ENCODE measurements at places on chromosomes 12 and 14. TPM values are rescaled to one million over a fixed set of nuclear protein-coding genes. Genes with fewer than 3 reads are reported as not detected.

Gene ABCD2
- 5.8 TPM for total RNA-seq

DNA sequence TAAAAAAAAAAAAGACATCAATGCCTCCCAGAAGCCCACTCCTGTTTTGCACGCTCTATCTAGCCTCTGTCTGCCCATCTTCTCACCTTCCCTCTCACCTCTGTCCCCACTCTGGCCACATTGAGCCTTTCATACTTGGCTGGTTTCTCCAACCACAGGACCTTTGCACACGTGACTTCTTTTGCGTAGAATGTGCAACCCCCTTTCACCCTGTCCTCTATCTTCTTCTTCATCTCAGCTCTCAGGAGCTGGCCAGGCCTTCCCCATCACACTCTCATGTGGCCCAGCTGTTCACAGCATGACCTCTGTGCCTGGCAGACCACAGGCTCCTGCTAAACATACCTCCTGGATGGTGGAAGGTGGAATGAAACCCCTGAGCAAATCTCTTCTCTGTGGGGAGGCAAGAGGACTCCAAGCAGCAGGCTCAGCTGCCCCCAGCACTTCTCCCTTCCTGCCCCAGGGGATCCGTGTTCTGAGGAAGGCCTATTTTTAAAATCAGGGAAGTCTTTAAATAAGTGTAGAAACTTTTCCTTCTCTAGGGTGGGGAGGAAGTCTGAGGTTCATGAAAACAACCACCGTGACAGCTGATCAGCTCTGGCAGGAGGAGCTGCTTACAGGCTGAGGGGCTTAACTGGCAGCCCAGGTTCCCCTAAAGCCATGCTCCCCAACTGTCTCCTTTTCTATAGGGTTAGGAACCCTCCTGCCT is 11.6 kb downstream of the HVCN1 start:
- DNase-seq = no peak

Gene KLRC2
- 0.39 TPM for total RNA-seq

DNA sequence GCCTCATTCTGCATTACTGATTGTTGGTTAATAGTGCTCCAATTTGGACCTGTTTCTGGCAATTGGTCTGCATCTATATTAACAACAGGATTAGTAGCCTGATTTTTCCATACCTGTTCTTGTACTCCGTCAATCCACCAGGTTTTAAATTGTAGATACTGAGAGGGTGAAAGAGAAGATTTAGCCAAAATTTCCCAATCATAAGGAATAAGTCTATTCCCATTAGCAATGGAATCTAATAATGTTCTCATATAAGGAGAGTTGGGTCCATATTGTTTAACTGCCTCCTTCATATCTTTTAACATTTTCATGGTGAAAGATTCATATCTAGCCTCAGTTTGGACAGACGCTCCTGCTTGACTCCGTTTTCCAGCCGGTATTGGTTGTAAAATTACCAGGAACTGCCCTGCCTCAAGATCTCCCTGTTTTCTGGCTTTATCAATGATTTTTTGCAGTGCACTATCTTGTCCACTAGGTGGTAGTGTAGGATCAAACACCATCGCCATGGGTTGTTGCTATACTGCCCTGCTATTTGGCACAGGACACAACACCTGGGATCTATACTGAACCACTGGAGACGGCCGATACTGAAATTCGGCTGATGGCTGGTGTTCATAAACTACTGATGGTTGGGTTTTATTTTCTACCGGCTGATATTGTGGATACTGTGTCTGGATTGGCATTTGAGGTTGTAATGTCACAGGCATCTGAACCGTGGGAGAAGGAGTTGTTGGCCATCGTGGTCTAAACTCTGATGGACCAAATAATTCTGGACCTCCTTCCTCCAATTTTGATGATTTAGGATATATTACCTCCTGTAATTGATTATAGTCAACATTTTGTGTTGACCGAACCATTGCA is 25.2 kb downstream of the DHRS4L2 start:
- DNase-seq = peak; percentile 51

DNA sequence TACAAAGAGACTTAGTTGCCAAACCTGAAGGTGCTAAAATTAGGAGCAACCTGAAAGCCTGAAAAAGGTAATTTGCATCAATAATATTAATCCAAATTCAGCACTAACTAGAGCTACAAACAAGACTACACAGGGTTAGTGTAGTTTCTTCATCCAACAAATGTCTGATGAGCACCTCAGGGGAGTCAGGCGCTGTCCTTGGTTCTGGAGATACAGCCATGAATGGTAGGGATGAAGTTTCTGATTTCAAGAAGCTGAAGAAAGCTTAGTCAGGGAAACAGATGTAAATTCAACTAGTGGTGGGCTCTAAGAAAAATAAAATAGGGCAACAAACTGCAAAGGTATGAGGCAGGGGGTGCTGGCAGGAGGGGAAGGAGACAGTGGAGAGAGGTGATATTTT is 266.3 kb downstream of the GLT1D1 start:
- DNase-seq = no peak

DNA sequence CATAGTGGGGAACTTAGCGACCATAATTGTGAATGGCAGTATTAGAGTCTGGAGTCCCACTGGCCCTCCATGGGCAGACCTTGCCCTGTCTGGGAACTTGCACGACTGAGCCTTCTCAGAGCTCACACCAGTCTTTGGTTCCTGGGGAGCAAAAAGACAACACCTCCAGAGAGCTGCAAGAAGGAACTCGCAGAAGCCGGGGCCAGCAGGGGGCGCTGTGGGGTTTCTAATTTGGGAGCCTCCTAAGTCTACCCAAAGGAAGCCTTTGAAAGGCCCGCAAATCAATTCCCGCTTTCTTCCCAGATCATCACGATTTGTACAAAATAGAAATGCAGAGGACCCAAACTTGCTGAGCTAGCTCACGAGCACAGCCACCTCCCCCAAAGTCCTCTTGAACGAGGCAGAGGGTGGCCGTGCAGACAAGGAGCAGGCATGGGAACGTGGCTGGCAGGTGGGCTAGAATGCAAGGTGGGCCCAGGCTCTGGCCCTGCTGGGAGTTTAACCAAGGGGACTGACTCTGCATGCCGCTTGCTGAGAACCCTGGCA is 46.3 kb upstream of the FBXO21 start:
- peak; percentile 60 for DNase-seq

DNA sequence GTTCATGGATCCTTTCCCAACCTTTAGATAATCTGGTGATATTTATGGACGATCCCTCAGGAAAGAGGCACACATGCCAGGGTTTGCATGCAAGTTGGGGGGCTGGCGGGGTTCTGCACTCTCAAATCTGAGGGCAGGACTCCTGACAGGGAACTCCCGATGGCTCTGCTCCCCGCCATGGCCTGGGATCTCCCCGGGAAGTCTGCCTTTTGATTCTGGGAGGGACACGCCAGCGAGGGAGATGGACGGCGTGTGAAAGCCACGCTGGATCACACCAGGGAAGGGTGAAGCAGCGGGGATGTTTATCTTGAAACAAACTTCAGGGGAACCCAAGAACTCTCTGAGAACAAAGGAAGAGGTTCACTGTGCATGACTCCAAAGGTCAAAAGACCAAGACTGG is 43.6 kb downstream of the LGMN start:
- no peak for DNase-seq

DNA sequence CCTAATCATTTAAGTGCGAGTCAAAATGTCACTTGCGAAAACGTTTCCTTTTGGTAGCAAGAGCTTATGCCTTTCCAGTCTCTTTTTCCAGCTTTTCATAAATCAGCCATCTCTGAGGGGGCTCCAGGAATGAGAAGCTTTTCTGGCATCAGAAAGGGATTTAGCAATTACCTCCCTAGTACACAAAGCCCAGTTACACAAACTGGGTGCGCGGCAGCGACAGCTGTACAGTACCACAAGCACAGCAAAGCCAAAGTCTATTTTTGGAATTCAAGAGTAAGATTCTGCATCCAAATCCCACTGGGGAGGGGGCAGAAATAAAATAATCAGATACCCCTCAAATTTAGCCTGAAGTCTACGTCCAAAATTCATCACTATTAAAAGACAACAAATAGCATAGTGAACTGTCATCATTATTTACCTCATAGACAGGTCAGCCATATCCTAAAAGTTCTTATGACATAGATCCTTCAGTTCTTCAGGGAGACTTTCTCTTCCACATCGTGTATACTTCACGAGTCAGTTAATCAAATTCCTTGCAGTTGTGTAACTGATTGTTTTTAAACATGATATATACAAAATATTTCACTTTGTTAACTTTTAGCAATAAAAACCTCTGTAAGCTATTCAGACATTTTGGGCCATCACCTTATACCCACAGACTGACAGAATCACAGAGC is 150.8 kb downstream of the TTC7B start:
- DNase-seq = no peak

Gene HOXC12
- total RNA-seq = not detected

DNA sequence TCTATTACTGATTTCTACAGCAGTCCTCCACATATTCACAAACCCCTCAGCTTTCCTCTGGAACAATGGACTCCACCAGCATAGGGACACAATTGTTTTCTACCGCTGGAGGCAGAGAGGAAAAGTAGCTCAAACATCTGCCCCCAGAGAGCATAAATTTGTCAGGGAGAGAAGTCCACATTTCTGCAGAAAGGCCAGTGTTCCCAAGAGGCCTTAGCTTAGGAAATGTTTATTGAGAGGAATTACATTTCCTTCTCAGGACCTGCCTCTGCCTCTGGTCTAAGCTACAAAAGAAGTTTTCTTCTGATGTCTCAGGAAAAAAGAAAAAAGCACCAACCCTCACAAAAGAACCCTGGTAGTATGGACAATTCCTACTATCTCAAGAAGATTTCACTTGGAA is 217.8 kb upstream of the BMP4 start:
- no peak for DNase-seq

DNA sequence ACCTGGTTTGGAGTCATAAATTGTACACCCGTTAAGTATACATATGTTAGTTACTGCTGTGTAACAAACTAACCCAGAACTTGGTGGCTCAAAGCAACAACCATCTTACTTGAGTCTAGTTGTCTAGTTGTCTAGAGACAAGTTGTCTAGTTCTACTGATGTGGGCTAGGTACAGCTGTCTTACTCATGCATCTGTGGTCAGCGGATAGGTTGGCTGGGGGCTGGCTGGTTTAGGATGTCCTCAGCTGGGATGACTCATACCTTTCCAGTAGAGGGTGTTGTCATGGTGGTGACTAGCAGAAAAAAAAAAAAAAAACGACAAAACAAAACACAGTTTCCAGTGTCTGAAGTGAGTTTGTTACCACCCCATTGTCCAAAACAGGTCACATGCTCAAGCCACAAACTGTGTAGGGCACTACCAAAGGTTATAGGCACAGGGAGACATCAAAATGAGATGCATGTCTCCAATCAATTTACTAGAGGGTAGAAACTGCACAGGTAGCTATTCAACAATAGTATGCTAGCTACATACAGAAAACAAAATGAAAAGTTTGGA is 680.3 kb downstream of the MED13L start:
- DNase-seq = no peak

- DNase-seq = no peak
Measured at GRCh38 chr14:103109535-103110441, 13.5 kb upstream of the TNFAIP2 start.

DNA sequence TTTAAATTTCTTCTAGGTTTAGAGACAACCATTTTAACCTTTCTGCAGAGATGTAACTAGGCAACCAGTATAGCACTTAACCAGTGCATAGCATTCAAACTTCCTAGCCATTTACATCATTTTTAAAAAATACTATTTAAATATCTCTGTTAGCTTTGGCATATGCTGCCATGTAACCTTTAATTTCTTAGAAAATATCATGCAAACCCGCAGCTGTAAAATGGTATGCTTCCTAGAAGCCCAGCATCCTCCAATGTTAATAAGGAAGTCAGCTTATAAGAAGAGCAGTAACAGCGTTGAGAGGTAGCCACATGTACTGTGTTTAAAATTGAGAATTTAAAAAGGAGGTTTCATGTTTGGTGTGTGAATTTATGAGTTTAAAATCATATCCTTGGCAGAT is 22.8 kb downstream of the GNG2 start:
- no peak for DNase-seq

GRCh38 chr14:71591231-71591630 is 341.0 kb upstream of the RGS6 start:
- no peak for DNase-seq

DNA sequence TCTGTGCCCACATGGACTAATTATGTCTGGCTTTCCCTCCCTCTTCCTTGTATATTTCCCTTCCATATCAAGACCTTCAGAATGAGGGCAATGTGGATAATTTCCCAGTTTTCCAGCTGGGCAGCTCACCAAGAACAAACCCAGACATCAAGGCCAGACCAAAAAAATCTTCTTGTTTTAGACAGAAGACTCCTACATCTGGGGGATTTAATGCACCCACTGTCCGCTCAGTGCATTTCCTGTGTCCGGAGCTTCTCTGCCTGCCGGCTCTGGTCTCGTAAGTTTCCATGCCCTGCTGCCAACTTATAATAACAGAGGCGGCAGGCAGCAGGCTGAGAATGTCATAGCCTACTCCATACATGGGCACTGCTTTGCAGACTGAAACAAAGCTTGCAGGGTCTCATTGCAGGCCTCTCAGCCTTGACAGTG is 207.2 kb upstream of the BCL2L14 start:
- no peak for DNase-seq

Gene ADAM21
- total RNA-seq = not detected

- DNase-seq = no peak
Measured at GRCh38 chr14:42011221-42011620, 404.5 kb downstream of the LRFN5 start.

GRCh38 chr14:100312877-100313400 is 6.7 kb upstream of the SLC25A29 start:
- no peak for DNase-seq

Gene HOXC6
- not detected for total RNA-seq

Gene GZMB
- 4,741 TPM for total RNA-seq

Gene P2RX2
- not detected for total RNA-seq

Gene RIMBP2
- not detected for total RNA-seq

- DNase-seq = no peak
Measured at GRCh38 chr14:34029921-34030334, 79.1 kb upstream of the EGLN3 start.

Gene MYF5
- total RNA-seq = not detected

DNA sequence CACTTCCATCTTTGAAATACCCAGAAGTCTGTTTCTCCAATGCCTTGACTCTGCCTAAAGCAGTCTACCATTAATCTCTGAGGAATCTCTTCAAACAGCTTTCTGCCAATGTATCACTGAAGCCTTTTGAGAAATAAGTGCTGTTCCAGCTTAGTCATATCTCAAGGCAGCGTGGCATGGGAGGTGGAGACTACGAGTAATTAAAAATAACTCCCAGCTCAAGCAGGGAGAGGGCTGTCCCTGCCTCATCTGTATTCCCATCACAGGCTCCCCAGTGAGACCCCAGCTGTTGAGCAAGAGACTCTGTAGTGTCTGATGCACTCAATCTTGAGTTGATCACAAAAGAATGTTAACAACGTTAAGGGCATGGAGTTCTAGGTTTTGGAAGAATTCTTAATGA is 700.6 kb downstream of the DIO2 start:
- DNase-seq = no peak

GRCh38 chr14:33979613-33980276 is 28.9 kb upstream of the EGLN3 start:
- DNase-seq = no peak

DNA sequence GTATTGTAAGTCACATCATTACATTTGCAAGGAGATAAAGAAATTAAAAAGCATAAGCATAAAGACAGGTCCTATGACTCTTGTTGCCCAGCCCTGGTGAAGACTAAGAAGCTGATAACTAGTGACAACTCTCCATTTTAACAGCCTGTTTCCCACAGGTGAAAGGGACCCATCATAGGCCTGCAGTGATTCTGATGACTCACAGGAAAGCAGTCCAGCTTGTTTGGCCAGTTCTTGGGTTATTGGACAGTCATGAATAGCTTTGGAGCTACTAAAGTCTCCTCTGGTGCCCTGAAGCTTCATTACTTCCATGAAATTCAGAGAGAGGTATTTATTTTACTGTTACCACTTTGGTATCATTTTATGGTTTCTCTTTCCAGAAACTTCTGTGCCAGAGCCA is 55.5 kb upstream of the DYRK2 start:
- no peak for DNase-seq

All from activated T-helper 2 cell treated with anti-CD3 and anti-CD28 coated beads, Interferon-gamma antibody, Interleukin-2, Interleukin-4, amounts not matched to agents 10 μg/mL and 5 μg/mL and 100 μg/mL, durations not matched to agents 14 hours and 24 hours and 36 hours (primary cell).